DMS79 (cell line): ENCODE measurements at places on chromosomes 12 and 14.

GRCh38 chr12:122040579-122041386 is 19.1 kb downstream of the BCL7A start:
- no peak for DNase-seq

DNA sequence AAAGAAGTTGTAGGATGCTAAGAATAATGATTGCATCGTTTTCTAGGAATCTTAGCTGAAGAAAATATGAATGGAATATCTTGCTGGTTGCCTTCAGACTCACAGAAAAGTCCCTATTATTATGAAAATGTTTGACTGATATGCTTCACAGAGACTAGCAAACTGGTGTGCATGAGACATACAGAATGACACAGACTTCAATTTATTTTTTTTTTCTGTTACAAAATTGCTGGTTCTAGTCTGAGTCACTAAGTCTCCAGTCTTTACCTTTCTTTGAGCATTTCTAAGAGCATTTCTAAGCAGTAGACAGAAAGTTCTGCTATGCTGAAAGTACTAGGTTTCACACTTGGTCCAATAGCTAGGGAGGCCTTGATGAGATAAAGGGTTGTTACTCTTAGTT is 377.6 kb upstream of the ATP2B1 start:
- DNase-seq: no peak

DNA sequence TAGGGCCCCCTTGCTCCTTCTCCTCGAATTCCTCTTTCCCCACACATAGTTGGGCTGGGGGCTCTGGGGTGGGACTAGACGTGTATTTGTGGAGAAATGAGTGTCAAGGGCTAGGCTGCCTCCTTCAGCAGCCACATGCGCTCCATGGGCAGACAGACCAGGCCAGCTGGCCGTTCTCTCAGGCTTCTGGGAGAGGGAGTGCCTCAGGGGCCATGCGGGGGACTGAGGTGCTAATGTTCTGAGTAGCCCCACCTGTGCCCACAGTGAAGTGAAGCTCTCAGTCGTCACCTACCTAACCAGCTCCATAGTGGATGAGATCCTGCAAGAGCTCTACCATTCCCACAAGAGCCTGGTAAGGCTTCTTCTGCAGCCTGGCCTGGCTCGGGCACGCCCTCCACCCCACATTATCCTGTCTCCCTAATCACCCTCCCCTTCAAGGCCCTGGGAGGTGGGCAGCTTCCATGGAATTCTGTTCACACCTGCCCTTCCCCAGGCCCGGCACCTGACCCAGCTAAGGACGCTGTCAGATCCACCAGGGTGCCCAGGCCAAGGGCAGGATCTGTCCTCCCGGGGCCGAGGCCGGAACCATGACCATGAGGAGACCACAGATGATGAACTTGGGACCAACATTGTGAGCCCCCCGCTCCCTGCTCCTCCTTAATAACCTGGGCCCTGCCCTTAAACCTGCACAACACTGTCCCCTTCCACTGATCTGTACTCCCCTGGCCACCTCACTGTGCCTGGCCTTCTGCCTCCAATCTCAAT is 9.0 kb upstream of the CPNE6 start:
- no peak for DNase-seq

DNA sequence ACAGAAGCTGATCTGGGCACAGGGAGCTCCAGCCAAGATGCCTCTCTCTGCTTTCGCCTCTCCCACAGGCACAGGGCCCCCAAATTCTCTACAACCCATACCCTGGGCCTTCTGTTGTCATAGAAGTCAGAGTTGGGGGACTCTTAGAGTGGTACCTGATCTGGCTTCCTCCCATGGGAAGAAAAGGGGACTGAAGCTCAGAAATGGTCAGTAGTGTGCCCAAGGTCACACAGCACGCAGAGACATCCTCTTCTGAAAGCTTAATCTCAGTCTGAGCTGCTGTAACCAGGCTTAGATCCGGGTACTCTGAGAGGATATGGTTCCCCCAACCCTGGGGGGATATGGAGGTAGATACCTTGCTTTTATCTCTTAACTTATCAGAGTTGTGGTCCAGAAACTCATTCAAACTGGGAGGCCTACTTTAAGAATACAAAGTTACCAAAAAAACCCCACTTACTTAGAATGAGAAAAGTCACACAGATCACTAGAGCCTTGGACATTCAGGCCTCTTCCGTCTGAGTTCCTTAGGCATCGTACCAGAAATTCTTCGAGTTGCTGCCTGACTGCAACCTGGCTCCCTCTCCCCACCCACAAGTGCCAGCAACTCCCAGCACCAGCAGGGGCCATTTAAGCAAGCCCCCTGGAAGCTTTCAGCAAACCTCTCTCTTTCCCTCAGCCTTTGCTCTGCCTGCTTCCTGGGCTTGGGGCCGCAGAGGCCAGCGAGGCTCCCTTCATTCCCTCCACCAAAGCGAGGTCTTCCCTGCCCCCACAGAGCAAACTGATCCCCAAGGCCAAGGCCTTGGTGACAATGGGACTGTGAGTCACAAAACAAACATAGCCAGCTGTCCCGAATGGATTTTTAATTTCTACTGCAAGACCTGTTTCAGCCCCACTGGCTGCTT is 13.9 kb downstream of the KRT7 start:
- DNase-seq: no peak

GRCh38 chr12:102484428-102484958 is 4.1 kb upstream of the IGF1 start:
- DNase-seq: no peak

DNA sequence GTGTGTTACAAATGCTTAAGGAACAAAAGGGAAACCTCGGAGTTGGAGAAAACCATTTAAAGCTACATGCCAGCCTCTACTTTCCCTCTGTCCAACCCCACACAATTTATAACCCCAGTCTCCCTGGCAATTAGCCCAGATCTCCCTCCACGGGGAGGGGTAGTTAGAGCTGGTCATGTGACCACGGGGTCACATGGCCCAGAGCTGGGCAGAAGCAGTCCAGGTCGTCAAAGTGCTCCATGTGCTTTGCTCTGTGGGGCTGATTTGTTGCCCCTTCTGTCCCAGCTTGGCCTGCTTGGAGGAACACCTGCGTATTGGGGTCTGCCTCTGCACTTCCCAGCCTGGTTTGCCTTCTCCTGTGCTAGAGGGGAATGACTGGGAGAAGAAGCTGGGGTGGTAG is 219.1 kb downstream of the RBM19 start:
- DNase-seq: peak; percentile 22

GRCh38 chr14:99277530-99277929 is 5.5 kb upstream of the BCL11B start:
- DNase-seq: no peak

- DNase-seq: peak; percentile 56
Measured at GRCh38 chr14:93049315-93049714, 66.4 kb downstream of the ITPK1 start.

GRCh38 chr12:54033106-54033979 is 493 bp downstream of the HOXC5 start:
- DNase-seq: peak; percentile 9

- no peak for DNase-seq
Measured at GRCh38 chr12:24200010-24200409, 250.5 kb upstream of the SOX5 start.

DNA sequence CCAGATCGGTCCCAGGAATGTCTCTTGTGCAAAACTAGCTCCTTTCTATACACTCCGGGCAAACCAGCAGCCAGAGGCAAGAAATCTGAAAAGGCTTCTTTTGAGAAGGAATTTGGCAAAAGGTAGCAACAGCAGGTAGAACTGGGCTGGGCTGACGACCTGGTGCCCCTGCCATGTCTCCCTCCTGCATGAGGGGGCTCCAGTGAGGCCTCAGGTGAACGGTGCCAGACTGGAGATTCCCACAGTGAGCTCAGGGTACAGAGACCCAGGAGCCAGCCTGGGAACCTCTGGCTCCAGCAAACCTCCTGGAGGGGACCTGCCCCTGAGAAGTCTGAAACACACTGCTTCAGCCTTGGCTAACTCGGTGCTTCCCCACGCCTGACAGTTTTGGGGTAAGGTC is 10.8 kb downstream of the ITPK1 start:
- DNase-seq: no peak

GRCh38 chr14:85762526-85762925 is 232.6 kb downstream of the FLRT2 start:
- DNase-seq: no peak

DNA sequence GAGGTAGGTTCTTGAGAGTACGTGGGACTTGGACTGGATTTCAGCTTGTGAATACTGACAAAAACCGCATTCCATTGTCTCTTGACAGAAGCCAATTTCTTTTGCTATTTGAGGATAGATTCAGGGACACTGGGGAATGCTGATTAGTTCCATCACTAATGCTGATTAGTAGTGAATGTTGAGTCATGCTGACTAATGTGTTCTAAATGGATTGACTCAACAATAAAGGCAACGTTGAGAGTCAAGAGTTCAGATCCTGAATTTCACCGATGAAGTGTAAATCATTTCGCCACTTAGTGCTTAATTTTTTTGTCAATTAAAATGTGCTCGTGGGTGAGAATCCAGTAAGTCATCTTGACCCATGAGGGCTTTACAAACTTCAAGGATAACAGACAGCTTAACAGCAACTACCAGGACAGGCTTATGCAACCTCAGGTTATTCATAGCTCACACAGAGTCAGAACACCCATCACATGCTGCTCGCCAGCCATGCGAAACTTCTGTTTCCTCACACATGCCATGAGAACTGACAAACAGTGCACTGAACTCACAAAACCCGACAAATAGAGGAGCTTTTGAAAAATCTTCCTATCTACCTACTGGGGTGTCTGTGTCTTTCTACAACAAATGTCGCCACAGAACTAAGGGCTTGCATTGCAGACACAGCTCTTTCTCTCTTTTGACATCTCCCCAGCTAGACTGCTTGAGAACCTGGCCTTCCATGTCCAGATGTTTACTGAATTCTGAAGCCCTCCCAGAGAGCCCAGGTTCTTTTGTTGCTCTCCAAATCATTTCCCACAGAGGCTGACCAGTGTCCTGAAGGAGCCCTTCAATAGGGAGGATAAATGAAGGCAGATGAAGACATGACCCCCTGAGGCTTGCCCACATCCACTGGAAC is 316.4 kb downstream of the ZFP36L1 start:
- DNase-seq: no peak
